ENCODE measurements at places on chromosomes 6 and 20.

- DNase-seq = no peak
Observed at GRCh38 chr6:11944111-11944510, 68.0 kb upstream of the HIVEP1 start.

- no peak for DNase-seq
Observed at GRCh38 chr6:40599555-40599954, 12.4 kb upstream of the LRFN2 start.

GRCh38 chr6:55773620-55774216 is 101.7 kb downstream of the BMP5 start:
- DNase-seq = no peak

DNA sequence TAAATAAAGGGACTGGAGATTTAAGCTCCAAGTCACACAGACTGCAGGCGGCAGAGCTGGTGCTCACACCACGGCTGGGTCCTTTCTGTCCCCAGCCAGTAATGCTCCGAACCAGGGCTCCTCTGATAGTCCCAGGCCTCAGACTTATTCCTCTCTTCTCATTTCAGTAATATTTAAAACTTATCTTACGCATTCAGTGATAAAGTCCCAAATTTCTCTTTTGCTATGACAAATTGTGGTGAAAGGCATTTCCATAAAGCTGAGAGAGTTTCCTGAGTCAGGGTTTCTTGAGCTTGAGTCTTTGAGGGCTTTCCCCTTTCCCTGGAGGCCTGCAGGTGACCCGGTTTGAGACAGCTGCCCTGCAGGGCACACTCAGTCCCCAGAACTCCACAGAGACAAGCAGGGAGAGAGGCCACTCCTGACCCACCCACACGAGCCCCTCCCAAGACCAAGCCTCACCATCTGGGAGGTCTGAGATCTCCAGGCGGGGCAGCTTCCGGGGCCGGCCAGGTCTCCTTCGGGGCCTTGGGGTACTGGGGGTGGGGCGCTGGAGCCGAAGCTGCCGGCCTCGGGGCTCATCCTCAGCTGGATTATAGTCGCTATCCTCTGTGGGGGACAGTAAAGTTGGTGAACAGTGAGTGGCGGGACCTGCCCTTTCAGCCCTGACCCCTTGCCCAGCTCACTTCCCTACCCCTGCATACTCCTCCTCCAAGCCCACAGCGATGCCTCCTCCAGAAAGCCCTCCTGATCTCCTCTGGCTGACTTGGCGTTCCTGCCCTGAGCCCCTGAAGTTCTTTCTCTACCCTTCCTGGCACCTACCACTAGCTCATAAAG is 6.6 kb downstream of the ZNF335 start:
- no peak for DNase-seq

GRCh38 chr6:112007805-112008204 is 46.1 kb upstream of the CCN6 start:
- DNase-seq = no peak

DNA sequence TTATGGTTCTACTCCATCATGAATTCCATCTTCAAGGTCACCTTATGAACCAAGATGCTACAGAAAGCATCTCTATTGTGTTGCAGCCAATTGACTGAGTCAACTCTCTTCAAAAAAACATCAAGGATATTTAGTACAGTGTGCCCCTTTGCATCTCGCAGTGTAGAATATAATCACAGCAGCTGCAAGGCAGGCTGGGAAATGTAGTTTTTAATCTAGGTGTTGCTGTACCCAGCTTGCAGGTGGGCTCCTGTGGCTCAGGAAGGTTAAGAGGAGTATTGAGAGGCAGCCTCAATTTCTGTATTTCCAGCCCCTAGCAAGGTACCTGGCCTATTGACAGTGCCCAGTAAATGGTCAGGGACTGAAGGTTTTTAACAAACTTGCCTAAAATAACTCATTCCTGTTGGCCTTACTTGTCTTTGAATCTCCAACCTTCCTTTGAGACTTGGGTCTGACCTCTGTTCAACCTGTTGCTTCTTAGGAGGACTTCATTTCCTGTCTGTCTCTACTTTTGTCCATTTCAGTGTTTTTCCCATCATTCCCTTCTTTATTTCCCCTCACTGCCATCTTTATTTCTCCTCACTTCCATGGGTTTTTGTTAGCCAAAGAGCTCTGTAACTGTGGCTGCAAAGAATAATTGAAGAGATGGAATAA is 150.5 kb downstream of the DNAH8 start:
- no peak for DNase-seq

DNA sequence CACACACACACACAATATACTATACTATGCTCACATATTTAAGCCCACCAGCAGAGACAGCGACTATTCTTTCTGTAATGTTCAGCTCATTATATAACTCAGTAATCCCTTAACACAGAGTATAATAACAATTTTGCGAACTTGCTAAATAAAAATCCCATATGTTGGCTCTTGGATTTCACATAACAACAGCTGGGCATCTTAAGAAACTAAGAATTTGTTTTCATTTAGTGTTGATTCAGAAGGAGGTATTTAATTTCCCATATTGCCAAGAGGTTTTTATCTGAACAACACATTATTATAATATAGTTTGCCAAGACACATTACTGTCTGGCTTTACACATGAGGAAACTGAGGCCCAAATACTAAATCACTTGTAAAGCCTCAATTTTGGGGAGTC is 7.4 kb downstream of the ECT2L start:
- DNase-seq = no peak

GRCh38 chr6:5305968-5306626 is 44.8 kb downstream of the FARS2 start:
- DNase-seq = no peak

DNA sequence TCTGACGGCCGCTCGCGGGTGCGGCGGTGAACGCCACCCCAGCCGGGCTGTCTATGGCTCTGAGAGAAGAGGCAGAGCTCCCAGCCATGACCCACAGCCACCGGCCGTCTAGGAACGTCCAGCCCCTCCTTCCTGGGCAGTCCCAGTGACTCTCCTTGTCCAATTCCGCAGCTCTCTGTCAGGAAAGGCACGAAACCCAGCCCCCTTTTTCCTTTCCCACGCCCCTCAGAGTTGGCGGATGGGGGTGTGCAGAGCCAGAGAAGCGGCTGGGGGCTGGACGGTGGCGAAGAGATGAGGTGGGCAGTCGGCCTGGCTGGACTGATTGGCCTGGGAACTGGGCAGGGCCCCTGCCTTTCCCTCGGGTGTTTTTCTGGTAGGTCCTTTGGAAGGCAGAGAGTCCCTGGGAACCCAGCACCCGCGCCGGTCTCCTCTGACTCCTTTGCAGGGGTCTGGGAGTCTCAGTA is 1.5 kb downstream of the EBF4 start:
- DNase-seq = no peak

DNA sequence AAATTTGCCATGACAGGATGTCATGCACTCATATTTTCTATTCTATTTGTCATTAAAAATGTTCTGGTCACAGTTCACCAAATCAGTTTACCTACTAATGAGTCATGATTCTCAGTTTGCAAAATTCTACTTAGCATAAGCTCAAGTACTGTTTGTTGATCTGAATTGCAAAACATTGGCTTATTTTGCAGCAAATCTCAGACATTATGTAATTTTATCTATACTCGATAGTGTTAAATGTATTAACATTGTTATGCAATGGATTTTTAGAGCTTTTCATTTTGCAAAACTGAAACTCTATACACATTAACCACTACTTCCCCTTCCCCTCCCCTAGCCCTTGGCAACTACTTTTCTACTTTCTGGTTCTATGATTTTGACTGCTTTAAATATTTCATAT is 213.8 kb upstream of the ZFP64 start:
- DNase-seq = no peak

DNA sequence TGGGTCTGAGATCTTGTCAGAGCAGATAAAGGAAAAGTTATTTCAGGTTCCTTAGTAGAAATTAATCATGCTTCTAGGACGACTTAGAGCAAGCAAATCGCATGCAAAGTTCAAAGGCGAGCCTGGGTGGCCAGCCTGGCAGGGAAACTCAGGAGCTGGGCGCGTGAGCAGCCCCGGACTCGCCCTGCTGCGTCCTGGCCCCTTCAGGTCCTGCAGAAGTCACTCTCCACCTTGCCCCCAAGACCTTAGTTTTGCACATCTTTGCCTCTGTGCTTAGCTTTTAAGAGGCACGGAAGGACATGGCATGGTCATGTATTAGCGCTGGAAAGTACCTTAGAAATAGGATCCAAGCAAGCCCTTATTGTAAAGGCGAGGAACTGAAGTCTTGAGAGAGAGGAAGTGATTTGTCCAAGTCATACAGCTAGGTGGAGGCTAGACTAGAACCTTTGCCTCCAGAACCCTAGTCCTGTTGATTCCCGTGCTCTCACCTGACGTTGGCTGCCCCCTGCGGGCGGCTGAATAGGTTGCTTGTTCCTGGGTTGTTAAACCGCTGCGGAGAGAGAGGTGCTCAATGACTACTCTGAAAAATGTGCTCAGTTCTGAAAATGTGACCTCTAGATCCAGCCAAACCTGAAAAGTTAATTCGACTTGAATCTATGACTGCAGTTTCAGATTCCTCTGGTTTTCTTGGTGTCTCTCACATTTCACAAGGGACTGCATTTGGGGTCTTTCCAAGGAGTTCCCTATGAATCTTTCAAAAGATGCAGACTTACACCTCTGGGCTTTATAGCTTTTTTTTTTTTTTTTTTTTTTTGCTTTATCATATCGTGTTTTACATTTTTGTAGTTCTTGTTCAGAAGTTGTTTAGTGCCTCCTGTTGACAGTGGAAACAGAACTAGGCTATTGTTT is 2.7 kb downstream of the MYB start:
- DNase-seq = peak; percentile 57

- DNase-seq = no peak
Observed at GRCh38 chr6:121780325-121781321, 345.2 kb downstream of the GJA1 start.

DNA sequence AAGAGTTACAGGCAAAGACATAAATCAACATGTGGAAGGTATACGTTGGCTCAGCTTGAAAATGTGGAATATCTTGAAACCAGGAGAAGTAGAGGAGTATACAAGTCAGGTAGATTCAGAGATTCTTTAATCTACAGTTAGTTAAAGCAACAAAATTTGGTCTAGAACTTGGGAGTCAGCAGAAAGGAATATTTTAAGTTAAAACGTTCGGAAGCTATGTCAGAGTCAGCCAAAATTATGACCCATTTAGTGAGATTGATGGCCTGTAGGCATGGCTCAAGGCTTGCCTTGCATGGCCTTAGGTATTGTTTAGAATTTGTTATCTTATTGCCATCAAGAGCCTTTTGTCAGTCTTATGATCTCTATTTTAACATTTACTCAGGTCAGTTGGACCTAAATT is 94.1 kb upstream of the TMEM181 start:
- no peak for DNase-seq

DNA sequence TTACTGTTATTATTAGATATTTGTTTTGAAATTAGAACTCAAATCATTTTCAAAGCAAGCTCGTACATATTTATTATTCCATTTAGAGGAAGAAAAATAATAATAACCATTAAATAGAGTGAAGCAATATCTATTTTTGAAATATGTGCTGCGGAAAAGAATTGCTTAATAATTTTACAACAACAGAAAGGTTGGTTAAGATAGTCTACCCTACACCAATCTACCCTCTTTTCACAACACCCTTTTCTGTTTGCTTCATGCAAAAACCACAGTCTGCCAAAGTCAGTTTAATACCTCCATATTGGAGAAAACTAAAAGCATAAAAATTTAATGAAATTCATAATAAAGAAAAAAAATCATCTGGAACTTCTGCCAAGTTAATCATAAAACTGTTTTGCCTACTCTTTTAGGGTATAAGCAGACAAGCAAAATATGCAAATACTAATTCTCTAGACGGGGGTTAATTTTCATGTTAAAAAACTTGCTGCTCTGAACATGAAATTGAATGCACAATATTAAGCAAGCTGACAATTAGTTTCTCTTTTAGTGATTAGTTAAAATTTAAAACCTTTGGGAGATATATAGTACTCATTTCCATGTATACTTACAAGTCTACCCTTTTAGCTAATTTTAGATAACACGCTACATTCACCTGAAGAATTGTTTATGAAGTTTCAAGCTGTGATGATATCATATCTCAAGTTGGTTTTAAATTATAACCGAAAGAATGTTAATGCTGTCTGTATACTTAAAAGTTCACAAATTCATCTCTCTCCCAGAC is 100.2 kb downstream of the AHI1 start:
- DNase-seq = no peak

DNA sequence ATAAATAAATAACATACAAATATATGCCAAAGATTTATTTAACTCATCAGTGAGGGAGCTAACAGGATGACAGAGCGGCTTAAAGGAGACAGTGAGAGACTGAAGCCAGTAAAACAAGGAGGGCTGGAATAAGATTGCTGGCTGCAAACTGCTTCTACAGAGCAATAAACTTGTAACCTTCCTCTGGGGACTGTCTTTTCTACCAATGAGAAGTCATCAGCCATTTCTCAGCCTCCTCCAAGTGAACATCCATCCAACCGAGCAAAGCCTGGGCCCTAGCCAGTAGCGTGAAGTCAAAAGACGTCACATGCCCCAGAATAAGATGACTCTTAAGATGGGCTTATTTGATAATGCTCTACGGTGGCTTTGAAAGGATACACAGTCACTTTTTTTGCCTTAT is 42.5 kb downstream of the CPXM1 start:
- no peak for DNase-seq

DNA sequence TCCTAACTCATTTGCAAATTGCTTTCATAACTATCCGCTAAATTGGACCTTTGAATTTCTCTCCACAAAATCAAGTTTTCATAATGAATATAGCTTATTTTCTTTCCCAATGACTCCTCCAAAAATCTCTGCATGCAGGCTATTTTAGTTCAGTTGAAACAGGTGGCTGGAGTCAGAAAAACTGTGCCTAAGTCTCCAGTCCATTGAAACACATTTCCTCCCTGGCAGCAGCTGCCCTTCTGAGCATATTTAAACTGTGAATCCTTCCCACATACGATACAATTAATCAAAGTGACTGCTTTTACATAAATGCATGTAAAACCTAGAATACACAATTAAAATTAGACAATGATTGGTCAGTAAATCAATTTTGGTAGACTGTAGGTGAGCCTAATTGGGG is 344.6 kb upstream of the MARCKS start:
- no peak for DNase-seq

GRCh38 chr20:57795977-57796560 is 86.3 kb upstream of the PMEPA1 start:
- DNase-seq = no peak

GRCh38 chr6:45681860-45682511 is 304.3 kb upstream of the SUPT3H start:
- no peak for DNase-seq

- DNase-seq = no peak
Observed at GRCh38 chr20:51350941-51351631, 191.4 kb downstream of the NFATC2 start.

DNA sequence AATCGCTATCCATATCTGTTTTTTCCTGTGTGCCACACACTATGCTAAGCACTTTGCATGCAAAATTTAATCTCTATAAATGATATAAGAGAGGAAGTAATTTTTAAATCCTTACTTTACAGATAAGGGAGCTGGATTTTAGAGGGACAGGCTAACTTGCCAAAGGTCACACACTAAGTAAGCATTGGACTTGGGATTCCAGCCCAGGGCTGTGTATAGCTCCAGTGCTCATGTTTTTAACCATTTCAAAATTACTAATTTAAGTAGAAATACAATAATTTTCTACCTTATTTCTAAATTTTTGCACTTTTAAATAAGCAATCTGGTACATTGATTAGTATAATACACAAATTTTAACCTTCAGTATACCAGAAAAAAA is 144.6 kb downstream of the UST start:
- no peak for DNase-seq
